Activated B cell treated with CpG ODN at 0.5 μM for 24 hours (primary cell): ENCODE measurements at places on chromosomes 7 and 10.

GRCh38 chr10:42916974-42917373, 134.4 kb downstream of the BMS1 start:
- no peak for DNase-seq

GRCh38 chr7:85186521-85187241, at the start of gene SEMA3D:
SEMA3D (minus strand) TSS chr7:85187056; CDS start chr7:85121891, 65,165 bp downstream.
- peak; percentile 61 for DNase-seq

- DNase-seq: no peak
These were observed 237.7 kb downstream of the FANK1 start for GRCh38 chr10:126133906-126134656.

GRCh38 chr10:91296471-91296870, 76.0 kb downstream of the PCGF5 start:
- no peak for DNase-seq

- no peak for DNase-seq
These were observed 127.3 kb upstream of the PCBD1 start for GRCh38 chr10:71015674-71016073.

DNA sequence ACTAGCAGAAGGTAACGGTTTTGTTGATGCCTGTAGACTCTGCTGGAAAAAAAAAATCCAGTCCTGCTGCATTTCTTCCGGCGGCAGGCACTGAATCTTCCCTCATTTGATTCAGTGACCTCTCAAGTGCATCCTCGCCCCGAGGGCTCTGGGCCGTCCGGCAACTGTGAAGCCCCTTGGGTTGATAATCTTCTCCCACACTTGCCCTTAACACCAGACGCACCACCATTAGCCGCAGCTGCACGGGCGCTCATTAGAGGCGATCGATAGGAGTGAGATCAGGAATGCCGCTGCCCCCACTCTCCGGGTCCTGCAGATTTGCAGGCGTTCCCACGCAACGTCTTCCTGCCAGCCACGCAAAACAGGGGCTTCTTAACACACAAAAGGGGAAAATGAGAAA, 200.0 kb upstream of the MKI67 start:
- no peak for DNase-seq

DNA sequence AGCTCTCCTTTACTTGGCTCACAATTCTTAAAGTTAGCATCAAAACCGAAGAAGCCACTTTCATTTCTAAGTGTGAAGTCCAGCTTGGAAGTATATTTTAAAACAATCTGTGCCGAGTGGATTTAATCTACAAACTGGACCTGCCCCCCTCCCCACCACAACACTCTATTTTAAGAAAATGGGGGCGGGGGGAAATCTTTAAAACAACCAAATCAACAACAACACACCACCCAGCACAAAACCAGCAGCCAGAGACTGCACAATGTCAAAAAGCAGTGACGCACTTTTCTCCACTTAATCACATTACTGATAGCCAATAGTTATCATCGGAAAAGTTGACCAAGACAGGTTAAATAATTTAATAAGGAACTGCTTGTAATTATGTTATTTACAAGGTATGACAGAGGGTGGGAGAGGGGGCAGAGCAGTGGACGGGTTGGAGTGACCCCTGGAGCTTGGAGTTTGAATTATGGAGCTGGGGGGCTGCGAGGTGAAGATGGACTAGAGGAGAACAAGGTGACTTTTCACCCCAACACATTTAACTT, 2.8 kb downstream of the EBF3 start:
- no peak for DNase-seq

GRCh38 chr10:128540128-128540762, 414.0 kb upstream of the MKI67 start:
- no peak for DNase-seq

DNA sequence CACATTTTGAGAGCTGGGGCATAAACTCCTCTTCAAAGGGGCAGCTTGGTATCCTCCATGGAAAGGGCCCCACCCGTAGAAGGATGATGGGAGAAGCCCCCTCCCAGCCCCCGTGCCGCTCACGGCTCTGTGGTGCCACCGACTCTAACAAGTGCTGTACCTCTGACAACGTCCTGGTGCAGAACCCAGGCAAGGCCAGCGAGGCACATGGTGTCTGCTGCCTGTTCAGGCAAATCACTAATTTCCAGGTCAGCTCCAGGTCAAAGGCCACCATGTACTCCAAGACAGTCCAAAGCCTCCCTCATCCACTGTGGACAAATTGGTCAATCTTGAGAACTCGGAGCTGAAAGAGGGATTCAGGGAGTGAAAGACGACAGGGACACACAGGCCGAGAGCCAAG, 11.4 kb upstream of the CNPY1 start:
- no peak for DNase-seq

GRCh38 chr7:147412782-147413556, 1177.6 kb upstream of the C7orf33 start:
- DNase-seq: no peak

GRCh38 chr7:142024547-142024946, 28.9 kb downstream of the MGAM start:
- no peak for DNase-seq

- peak; percentile 90 for DNase-seq
These were observed at the start of gene CBX3 for GRCh38 chr7:26201247-26202018. CBX3 (plus strand) TSS chr7:26201745; CDS start chr7:26202999, 1,254 bp downstream.

- DNase-seq: no peak
These were observed 95.0 kb downstream of the VPS50 start for GRCh38 chr7:93327006-93327633.
